ENCODE measurements at places on chromosomes 5 and 9.
A peak's percentile ranks its signal among the peaks of the same experiment; 100 is the strongest.

GRCh38 chr5:174731214-174732035 is 7.0 kb downstream of the MSX2 start:
- H3K27me3 ChIP-seq, result peaks cover 7% of the 10 kb centered on the region
- no peaks in the 10 kb centered on the region for H3K36me3 ChIP-seq
- no peak overlapping the region for H3K27ac ChIP-seq
- H3K4me3 ChIP-seq, result no peak overlapping the region

- no peak for DNase-seq
- H3K27me3 ChIP-seq, result no peaks in the 10 kb centered on the region
- H3K4me1 ChIP-seq, result no peaks in the 10 kb centered on the region
- no peak overlapping the region for H3K27ac ChIP-seq
- no peak overlapping the region for H3K4me3 ChIP-seq
- no peaks in the 10 kb centered on the region for H3K36me3 ChIP-seq
Measured at GRCh38 chr5:155101697-155102096, 88.1 kb downstream of the KIF4B start.

DNA sequence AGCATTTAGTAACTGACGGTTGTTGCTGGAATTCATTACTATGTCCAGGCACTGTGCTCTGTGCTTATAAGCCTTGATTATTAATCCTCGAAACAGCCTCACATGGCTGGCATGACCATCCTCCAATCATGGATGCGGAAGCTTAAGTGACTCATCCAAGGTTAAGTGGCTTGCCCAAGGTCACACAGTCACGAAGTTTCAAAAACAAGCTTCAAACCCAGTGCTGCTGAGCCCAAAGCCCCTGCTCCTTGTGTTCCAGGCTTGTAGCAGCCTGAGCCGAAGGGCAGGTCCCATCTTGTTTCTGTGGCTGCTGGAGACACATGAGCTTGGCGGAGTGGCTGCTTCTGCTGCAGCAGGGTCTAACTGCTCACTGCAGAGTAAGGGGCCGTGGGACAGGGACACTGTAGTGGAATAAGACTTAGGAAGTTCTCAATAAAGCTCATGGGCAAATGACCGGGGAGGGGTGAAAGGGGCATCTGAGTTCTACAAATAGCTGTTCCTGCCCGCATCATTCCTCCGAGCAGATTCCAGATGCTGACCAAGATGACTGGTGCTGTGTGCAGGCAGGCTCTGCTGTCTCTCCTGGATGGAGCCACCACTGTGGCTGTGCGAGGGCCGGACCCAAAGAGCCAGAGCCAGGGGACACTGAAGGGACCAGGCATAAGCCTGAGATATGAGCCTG is 32.4 kb downstream of the WHRN start:
- H3K36me3 ChIP-seq, result no peaks in the 10 kb centered on the region
- DNase-seq, result no peak
- no peaks in the 10 kb centered on the region for H3K27me3 ChIP-seq
- no peak overlapping the region for H3K4me3 ChIP-seq
- no peaks in the 10 kb centered on the region for H3K4me1 ChIP-seq

DNA sequence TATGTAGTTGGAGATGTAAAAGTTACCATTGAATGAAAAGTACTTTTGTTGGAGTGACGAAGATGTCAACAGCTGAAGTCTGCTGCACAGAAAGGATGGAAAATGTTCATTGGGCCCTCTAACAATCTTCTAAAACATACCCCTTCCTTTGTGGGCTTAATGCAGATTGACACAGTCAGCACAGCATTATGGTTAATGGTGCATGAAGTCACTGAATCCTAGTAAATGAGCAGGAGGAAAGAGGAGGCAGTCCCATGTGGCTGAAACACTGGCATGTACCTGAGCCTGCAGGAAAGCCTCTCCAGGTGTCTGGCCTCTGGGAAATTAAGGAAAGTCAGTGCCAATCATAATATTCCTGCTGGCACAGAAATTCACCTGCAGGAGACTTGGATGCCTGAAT is 153.8 kb downstream of the ARL15 start:
- H3K4me1 ChIP-seq, result no peaks in the 10 kb centered on the region
- H3K4me3 ChIP-seq, result no peak overlapping the region
- no peak overlapping the region for H3K27ac ChIP-seq
- no peaks in the 10 kb centered on the region for H3K36me3 ChIP-seq

GRCh38 chr9:97315550-97315949 is 8.1 kb downstream of the CCDC180 start:
- H3K27me3 ChIP-seq, result no peaks in the 10 kb centered on the region
- H3K4me1 ChIP-seq, result no peaks in the 10 kb centered on the region
- no peaks in the 10 kb centered on the region for H3K36me3 ChIP-seq
- peak; percentile 77 for DNase-seq
- no peak overlapping the region for H3K4me3 ChIP-seq
- H3K27ac ChIP-seq, result no peak overlapping the region

- H3K4me3 ChIP-seq, result no peak overlapping the region
- DNase-seq, result no peak
- H3K4me1 ChIP-seq, result peaks cover 20% of the 10 kb centered on the region
- H3K27ac ChIP-seq, result no peak overlapping the region
Measured at GRCh38 chr9:32401488-32401887, 17.0 kb downstream of the ACO1 start.

DNA sequence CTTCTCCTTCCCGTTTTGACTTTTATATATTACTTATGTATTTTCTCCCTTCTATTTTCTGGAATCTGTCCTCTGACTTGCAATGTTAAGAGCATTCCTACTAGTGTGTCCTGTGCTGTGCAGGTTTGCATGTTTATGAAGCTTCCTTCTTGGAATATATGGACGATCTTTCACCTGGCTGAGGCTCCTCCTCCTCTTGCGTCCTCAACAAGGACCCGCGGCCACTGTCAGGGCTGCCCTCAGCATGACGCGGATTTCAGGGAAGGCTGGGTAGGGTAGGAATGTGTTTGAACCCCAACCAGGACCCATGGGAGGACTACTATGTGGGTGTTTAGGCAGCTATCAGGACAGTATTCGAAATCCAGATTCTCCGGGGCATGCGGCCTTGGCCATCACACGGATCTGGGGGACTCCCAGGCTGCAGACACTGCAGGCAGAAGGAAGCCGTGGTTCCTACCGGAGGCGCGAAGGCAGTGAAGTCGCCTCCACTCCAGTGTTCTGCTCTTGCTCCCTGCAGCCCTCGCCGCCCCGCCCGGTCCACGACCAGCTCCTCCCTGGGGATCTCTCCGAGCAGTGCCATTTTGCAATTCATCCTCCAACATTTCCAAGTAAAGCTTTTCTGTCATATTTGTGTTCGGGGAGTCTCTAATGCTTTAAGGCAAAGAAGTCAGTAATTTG is 37.0 kb upstream of the OSMR start:
- no peak overlapping the region for H3K4me3 ChIP-seq
- H3K27me3 ChIP-seq, result no peaks in the 10 kb centered on the region
- peaks cover 38% of the 10 kb centered on the region for H3K4me1 ChIP-seq

DNA sequence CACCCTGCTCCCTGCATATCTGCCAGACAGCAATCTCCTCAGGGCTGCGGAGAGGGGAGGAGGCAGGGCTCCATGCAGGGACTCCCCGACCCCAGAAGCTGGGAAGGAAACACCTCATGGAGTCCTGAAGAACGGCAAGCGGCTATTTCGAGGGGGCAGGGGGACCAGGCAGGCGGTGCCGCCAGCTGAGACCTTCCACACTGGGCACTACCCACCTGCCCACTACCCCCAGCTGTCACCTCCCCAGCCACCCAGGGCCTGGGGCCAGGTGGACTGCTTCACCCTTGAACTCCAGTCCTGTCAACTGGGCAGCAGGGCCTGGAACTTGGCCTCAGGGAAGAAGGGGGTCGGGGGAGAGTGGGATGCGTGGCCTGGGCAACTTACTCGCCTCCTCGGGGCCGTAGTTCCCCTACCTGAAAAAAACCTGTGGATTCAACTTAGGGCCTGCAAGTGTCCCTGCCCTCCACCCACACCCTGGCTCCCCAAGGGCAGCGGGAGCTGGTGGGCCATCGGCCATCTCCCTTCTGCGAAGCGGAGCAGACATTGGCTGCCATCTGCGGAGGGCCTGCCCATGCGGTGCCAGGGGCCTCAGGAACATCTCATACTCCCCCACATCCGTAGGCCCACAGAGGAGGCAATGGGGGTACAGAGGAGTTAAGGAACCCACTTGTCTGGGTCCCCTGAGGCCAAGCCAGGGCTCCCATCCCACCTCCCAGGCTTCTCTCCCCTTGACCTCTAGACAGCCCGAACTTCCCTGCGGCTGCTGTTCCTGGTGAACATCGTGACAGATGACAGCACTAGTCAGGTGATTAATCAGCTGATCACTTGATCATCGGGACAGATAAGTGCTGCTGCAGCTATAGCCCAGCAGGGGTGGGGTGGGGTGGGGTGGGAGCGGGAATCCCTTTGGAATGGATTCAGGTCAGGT is 18.5 kb upstream of the RALGDS start:
- H3K4me1 ChIP-seq, result peaks cover 86% of the 10 kb centered on the region
- H3K27me3 ChIP-seq, result no peaks in the 10 kb centered on the region
- H3K36me3 ChIP-seq, result no peaks in the 10 kb centered on the region

DNA sequence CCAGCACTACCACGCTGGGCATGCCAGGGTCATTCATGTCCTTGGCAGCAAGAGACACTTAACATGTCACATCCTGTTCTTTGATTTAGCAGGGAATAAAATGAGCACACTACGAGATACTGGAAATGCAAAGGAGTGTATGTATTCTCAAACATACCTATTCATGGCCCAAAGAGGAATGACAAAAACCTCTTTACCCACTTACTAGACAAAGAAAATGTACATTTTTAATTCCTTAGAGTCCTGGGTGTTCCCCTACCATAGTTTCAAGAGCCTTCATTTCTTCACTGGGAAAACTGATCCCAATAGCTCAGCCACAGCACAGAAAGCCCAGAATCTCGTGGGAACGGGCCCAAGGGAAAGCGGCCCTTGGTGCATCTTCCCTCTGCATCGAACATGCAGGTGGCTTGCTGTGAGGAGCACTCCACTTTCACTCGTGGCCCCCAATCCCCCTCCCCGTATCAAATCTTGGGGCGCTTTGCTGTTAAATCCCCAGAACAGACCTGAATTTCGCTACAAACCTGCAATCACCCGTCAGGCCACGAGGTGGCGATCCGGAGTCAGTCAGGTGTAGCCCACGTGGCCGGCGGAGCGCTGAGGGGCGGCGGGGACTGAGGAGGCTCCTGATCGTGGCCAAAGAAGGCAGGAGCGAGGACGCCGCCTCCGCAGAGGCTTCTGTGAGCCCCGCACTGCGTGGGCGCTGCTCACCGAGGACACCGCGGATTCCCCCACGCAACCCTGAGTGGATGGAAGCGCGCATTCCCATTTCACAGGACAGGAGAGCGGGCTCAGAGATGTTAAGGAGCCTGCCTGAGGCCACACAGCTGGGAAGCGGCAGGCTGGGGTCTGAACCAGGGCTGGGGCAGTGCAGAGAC is 91.4 kb downstream of the LMX1B start:
- no peak overlapping the region for H3K27ac ChIP-seq
- H3K27me3 ChIP-seq, result no peaks in the 10 kb centered on the region
- H3K4me3 ChIP-seq, result no peak overlapping the region
- DNase-seq, result no peak
- peaks cover 15% of the 10 kb centered on the region for H3K4me1 ChIP-seq

GRCh38 chr9:109597496-109597895 is 99.4 kb upstream of the PTPN3 start:
- H3K27me3 ChIP-seq, result no peaks in the 10 kb centered on the region
- H3K27ac ChIP-seq, result no peak overlapping the region
- no peaks in the 10 kb centered on the region for H3K4me1 ChIP-seq
- H3K36me3 ChIP-seq, result no peaks in the 10 kb centered on the region
- DNase-seq, result no peak
- no peak overlapping the region for H3K4me3 ChIP-seq

- DNase-seq, result no peak
- no peak overlapping the region for H3K27ac ChIP-seq
- H3K4me1 ChIP-seq, result no peaks in the 10 kb centered on the region
- H3K4me3 ChIP-seq, result no peak overlapping the region
Measured at GRCh38 chr5:80988419-80988935, 28.3 kb downstream of the RASGRF2 start.

DNA sequence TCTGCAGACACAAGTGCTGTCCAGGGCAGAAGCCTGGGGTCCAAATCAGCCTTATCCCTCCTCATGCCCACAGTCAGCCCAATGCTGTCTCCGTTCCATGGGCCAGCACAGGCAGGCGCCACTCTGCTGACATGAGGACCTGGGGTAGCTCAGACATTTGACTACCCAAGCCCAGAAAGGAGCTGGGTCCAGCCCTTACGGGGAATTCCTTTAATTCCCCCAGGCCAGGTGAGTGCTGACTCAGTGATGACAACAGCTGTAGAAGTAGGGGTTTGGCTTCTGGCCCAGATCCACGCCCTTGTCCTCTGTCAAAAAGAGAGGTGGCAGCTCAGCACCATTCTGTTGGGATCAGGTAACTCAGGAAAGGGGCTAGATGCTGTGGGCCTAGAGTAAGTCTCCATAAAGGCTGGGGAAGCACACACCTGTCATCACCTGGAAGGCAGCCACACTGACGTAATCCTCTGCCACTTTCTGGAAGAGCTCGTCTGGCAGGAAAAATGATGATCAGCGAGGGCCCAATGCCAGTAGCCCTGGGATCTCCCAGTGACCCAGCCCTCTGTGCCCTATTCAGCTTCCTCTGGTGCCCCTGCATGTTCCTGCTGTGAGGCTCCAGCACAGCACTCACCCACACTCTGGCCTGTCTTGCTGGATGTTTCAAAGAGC is 1.9 kb downstream of the RAB24 start:
- peaks cover 73% of the 10 kb centered on the region for H3K4me1 ChIP-seq
- peaks cover 4% of the 10 kb centered on the region for H3K36me3 ChIP-seq
- H3K4me3 ChIP-seq, result no peak overlapping the region
- DNase-seq, result no peak
- peak overlapping the region; percentile 84 for H3K27ac ChIP-seq

GRCh38 chr9:96047741-96048103 is 172.2 kb downstream of the ERCC6L2 start:
- DNase-seq, result no peak
- H3K27ac ChIP-seq, result no peak overlapping the region
- H3K4me3 ChIP-seq, result no peak overlapping the region
- H3K27me3 ChIP-seq, result no peaks in the 10 kb centered on the region
- no peaks in the 10 kb centered on the region for H3K36me3 ChIP-seq

GRCh38 chr9:71630377-71630995 is 137.8 kb downstream of the CEMIP2 start:
- H3K36me3 ChIP-seq, result no peaks in the 10 kb centered on the region
- no peaks in the 10 kb centered on the region for H3K27me3 ChIP-seq
- no peak for DNase-seq
- no peak overlapping the region for H3K4me3 ChIP-seq

DNA sequence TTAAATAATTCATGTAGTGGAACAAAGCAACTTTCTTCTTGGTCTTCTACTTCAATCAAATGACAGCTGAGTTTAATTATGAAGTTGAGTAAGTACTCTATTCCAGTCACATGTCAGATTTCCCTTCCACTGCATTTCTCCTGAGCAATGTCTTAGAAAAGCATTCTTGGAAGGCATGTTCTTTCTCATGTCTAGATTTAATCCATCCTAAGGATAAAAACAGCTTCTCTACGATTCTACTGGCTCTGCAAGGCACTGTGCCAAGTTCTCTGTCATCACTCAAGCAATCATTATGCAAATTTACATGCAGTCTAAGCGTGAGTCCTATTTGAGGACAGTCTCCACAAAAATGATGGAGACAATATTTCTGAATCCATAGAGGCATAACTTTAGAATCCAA is 142.4 kb downstream of the YIPF5 start:
- no peak overlapping the region for H3K27ac ChIP-seq
- H3K27me3 ChIP-seq, result no peaks in the 10 kb centered on the region
- H3K4me1 ChIP-seq, result peaks cover 25% of the 10 kb centered on the region
- DNase-seq, result no peak

Measured in vagina (tissue), 2 donors.